Stimulated activated CD4-positive, alpha-beta T cell treated with anti-CD3 and anti-CD28 coated beads, Interleukin-4, amount 100 ng/mL, for 4 hours (primary cell): ENCODE measurements at places on chromosomes 5 and 9.

GRCh38 chr5:43839218-43839617 lies 236.2 kb downstream of the NNT start:
- DNase-seq, result no peak

- no peak for DNase-seq
Observed at GRCh38 chr5:81601919-81602318, 149.0 kb downstream of the SSBP2 start.

DNA sequence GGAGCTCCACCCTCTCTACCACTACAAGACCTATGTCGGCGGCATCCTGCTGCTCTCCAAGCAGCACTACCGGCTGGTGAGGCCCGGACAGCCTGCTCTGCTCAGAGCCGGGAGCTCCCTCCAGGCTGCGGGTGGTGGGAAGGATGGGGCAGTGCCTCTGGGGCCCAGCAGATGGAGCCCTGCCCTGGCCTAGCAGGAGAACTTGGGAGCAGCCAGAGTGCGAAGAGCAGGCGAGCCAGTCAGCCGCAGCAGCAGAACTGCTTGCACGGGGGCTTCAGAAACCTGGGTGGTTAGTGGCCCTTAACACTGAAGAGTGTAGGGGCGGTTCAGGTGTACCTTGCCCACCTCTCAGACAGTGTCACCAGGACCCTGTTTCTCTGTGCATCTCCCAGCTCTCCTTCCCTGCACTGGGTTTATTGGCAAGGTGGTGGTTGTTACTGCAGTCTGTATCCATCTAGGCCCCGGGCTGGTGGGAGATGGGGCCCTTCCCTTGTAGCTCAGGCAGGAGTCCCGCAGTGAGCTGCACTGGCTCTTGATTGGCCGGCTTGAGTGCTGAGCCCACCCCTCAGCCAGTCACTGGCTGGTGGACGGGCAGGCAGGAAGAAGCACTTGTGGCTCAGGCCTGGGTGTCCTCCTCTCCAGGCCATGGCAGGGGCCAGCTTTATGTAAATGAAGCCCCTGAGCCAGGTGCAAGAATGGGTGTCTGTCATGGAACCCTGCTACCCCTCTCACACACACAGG lies 7.7 kb downstream of the B4GALT7 start:
- DNase-seq, result peak; percentile 63

- no peak for DNase-seq
Observed at GRCh38 chr9:131001021-131001420, 8.0 kb upstream of the LAMC3 start.

DNA sequence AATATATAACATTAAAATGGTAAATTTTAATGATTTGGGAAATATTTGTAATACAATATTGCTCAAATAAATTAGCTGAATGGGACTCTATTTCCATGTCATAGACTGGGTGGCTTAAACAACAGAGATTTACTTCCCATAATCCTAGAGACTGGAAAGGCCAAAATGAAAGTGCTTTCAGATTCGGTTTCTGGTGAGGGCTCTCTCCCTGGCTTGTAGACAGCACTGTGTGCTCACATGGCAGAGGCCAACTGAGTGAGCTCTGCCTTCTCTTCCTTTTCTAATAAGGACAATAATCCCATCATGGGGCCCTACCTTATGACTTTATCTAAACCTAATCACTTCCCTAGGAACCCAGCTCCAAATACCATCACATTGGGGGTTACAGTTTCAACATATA lies 196.2 kb downstream of the MARCHF11 start:
- no peak for DNase-seq

- no peak for DNase-seq
Observed at GRCh38 chr5:37055383-37055990, 178.9 kb downstream of the NIPBL start.

DNA sequence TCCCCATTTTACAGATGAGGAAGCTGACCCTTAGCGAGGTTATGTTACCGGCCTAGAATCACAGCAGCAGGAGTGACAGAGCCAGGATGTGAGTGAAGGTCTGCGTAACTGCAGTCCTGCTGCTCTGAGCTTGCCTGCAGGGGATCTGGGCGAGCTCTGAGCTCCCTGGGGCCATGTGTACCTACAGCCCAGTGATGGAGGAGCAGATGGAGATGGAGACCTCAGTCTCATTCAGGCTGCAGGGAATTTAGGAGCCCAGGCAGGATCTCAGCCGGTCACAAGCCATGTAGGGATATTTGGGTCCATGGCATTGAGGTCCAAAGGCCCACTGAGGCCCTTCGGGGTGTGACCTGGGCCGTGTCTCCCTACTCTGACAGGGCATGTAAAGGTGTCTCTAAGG lies 170.6 kb downstream of the CACNA1B start:
- DNase-seq, result no peak

- DNase-seq, result no peak
Observed at GRCh38 chr5:16574789-16575721, 41.7 kb downstream of the RETREG1 start.

- no peak for DNase-seq
Observed at GRCh38 chr5:143985832-143986515, 174.0 kb downstream of the HMHB1 start.

- DNase-seq, result no peak
Observed at GRCh38 chr5:116303340-116303739, 218.5 kb downstream of the COMMD10 start.

GRCh38 chr9:31697956-31698355 lies 686.5 kb upstream of the ACO1 start:
- DNase-seq, result no peak

DNA sequence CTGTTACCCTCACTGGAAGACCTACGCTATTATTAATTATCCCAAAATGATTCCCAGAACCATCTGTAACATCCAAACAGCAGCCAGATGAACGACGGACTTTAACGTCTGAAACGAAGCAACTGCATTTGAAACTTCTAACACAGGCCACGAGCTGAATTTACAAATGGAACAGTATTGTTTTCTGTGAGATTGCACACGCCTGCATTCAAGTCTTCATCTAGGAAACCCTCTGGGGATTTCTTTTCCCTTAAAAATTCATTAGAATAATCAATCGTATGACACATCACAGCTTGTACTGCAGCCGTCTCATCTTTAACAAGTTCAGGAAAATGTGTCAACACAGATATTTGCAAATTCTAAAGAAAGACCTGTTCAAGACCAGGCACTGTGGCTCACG lies 80.2 kb downstream of the MYO10 start:
- DNase-seq, result no peak

DNA sequence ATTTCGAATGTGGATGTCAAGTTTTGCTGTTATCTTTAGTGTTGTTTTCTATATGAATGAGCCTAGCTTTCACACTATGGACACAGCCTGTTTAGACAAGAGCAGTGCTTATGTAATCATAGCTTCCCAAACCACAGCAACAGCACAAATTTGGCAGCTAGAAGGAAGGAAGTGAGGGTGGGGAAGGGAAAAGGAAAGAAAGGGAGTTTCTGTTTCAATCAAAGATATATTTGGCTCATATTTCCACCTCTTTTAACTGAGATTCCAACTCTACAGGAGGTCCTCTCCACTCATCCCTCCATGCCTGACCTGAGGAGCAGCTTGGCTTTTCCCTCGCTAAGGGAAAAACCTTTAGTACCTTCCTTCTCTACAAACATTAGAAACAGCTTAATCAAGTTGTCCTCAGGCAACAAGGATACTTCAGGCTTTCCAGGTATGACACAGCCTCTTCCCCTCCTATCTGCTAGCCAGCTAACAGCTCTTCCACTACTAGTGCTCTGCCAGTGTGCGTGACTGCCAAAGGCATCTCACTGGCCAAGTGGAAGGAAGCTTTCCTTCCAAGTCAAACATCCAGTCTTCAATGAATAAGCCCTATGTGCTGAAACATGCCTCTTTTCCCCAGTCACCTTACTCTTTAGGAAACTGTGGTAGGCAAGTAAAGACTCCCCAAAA lies 268.6 kb upstream of the PTGER4 start:
- DNase-seq, result no peak

DNA sequence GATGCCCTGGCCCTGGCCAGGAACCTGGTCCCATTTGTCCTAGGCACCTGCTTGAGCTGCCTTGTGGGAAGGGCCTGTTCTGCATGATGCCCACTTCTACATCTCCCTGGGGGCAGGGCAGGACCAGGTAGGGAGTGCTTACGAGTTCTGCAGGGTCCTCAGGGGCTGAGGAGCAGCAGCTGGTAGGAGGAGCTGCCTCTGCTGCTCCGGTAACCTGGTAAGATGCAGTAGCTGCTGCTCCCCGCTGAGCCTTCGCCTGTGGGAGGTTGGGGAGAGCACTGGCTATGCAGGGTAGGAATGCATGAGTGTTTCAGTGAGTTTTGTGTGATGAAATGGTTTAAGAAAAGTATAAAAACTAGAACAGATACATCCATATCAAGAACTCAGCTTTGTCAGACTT lies 13.6 kb downstream of the LRRC8A start:
- no peak for DNase-seq

DNA sequence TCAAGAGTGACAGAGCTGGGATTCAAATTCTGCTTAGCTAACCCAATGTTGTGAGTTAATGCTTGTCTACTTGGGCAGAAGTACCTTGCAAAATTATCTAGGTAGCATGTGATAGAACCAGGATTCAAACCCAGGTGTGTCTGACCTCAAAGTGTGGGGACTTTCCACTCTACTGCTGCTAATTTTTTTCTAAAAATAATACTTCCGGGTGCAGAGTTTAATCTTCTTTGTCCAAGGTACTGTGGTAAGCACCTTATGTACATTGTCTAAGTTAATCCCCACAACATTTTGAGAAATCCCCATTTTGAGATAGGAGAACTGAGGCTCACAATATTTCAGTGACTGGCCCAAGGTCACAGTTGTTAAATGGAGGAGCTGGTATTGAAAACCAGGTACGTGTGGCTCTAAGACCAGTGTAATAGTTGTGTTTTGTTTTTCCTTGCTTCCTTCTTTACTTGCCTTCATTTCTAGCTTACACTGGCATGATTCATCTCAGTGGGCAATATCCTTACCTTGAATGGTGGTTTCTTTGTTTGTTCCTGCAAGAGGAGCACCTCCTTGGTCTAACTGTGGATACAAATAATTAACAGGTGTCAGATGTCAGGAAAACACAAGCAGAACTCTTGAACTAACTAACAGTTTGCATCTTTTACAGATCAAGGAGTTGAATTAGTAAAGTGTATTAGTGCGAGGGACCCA lies 7.5 kb downstream of the ALDOB start:
- DNase-seq, result no peak

- no peak for DNase-seq
Observed at GRCh38 chr5:33273985-33274384, 166.8 kb upstream of the TARS1 start.

- no peak for DNase-seq
Observed at GRCh38 chr5:7682379-7682778, 168.6 kb downstream of the CFAP90 start.

GRCh38 chr9:114112778-114113584 lies 13.9 kb upstream of the KIF12 start:
- DNase-seq, result no peak

GRCh38 chr9:77987081-77987656 lies 44.4 kb downstream of the GNAQ start:
- no peak for DNase-seq

DNA sequence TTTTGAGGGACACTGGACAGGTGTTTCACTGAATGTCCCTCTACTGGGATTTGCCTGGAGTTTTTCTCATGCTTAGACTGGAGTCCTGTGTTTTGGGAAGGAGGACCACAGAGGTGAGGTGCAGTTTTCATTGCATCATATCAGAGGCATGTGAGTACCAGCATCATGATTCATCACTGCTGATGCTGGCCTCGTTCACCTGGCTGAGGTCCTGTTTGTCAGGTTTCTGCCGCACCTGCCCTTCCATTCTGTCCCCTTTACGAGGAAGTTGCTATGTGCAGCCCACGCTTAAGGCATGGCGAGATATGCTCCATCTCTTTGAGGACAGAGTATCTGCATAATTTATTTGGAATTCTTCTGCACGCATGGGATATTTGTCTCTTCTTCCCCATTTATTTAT lies 162.1 kb downstream of the TENT4A start:
- no peak for DNase-seq
